ENCODE measurements at places on chromosomes 3 and 15.

GRCh38 chr3:42908675-42909074 lies 2.7 kb downstream of the ZNF662 start:
- no peak for DNase-seq

DNA sequence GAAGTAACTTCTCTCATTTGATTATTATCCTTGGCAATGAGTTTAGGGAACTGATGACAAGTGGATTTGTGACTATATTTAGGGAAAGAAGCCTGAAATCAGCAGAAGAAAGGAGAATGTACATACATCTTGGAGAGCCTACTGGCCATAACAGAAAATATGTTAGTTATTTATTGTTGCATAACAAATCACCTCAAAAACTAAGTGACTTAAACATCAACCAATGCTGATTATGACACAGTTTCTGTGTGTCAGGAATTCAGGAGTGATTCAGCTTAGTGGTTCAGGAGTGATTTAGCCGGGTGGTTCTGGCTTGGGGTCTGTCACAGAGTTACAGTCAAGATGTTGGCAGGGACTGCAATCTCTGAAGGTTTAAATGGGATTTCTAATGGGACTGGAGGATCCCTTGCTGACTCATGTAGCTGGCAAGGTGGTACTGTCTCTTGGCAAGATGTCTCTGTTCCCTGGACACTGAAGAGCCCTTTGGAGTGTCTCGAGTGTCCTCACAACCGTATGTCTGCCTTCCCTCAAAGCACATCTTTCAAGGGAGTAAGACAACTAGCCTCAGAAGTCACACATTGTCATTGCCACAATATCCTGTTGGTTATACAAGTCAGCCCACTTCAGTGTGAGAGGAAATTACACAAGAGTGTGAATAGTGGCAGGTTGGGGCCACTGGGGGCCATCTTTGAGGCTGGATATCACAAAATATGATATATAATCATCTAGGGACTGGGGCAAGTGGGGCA lies 248.9 kb downstream of the SV2B start:
- peak; percentile 85 for DNase-seq

GRCh38 chr15:59995568-59996297 lies 8.4 kb upstream of the FOXB1 start:
- DNase-seq = no peak

DNA sequence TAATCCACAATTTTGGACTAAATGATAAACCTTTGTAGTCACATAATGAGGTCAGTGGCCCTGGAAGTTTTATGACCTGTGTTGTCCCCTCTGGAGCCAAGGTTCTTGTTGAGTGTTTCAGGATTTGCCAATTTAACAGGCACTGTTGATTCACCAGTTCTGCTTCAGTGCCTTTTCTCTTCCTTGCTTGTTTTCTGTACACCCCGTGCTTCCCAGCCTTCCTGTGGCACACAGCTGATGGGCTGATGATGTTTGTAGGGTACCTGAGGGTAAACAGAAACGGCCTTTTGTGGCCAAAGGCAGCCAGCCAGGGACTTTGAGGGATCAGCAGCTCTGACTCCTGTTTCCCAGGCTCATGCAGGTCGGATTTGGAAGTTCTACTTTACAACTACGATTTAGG lies 13.3 kb downstream of the GYG1 start:
- DNase-seq = peak; percentile 89

GRCh38 chr3:124832782-124833709 lies 54.1 kb downstream of the ITGB5 start:
- peak; percentile 68 for DNase-seq

DNA sequence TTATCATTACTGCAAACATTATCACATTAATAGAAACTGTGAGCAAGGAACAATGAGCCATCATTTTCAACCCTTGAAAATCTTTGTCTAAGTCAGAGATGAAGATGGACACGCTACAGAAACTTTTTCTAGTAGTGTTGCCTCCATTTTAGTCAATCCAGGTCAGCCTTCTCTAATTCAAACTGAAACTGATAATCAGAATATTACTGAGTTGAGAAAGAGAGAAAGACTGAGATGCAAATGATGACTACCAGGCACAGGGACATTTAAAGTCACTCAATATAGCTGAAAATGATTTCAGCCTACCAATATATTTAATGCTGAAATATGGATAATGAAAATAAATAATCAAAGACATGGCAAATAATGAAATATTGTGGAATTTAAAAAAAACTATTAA lies 261.4 kb downstream of the GBE1 start:
- no peak for DNase-seq

DNA sequence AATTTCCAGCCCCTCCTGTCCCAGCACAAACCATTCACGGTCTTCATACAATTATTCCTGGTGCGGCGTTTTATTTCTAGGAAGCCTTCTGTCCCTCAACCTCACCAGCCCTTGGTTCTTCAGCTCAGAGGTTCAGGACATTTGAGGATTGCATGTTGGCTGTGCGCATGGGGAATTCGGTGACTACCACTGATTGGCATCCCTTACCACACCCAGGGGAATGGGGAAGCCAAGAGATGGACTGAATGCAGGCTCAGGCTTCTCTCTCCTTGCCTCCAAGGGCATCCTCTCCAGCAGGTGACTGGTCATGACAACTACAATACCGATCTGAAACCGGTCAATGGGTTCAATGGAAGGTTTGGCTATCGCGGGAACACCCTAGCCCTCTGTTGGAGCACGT lies 153.8 kb downstream of the MTHFS start:
- DNase-seq = peak; percentile 43

All from kidney tubule cell (primary cell).